GM23338 (cell line): ENCODE measurements at places on chromosomes 6 and 20.
A peak's percentile ranks its signal among the peaks of the same experiment; 100 is the strongest.

DNA sequence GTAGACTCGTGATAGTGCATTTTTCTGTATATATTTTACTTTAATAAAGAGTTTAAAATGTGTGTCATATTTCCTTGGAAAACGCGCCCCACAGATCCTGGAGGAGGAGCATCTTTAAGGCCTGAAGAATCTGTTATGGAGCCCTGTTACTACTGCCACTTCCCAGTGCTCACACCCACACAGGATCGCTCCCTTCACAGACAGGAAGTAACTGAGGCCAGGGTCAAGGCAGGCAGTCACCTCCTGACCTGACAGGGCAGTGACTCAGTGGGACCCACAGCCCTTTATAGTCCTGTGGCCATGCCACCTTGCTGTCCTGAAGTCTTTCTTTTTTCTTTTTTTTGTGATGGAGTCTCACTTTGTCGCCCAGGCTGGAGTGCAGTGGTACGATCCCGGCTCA, 9.0 kb downstream of the RRBP1 start:
- DNase-seq: no peak

- no peak for DNase-seq
Observed at GRCh38 chr20:5977223-5977622, 26.8 kb downstream of the MCM8 start.

DNA sequence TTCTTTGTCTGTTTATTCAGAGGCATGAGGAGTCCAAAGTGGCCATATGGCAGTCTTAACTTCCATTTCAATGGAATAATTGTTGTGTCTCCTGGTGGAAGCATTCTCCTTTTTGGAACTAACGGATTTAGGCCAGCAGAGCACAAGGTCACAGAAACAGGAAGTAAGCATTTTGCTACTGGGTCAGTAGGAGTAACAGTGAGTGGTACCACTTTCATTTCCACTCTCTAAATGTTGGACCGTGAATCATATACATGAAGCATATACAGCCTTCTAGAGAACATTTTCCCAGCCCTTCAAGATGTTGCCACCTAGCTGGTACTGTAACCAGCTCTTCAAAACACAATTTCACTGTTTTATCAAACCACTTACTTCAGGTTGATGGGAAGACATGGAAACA, 182.8 kb downstream of the EYS start:
- DNase-seq: no peak

- no peak for DNase-seq
Observed at GRCh38 chr6:21176197-21176596, 417.4 kb upstream of the SOX4 start.

DNA sequence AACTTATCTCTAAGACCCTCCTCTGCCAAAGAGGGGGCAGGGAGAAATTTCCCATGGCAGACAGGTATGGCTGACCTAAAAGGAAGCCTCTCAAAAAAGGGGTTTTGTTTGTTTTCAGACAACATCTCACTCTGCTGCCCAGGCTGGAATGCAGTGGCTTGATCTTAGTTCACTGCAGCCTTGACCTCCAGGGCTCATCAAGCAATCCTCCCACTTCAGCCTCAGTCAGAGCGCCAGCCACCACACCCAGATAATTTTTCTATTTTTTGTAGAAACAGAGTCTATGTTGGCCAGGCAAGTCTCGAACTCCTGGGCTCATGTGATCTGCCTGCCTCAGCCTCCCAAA, 3.8 kb downstream of the EZR start:
- no peak for DNase-seq

GRCh38 chr6:147095316-147095715, 108.9 kb upstream of the STXBP5 start:
- no peak for DNase-seq

DNA sequence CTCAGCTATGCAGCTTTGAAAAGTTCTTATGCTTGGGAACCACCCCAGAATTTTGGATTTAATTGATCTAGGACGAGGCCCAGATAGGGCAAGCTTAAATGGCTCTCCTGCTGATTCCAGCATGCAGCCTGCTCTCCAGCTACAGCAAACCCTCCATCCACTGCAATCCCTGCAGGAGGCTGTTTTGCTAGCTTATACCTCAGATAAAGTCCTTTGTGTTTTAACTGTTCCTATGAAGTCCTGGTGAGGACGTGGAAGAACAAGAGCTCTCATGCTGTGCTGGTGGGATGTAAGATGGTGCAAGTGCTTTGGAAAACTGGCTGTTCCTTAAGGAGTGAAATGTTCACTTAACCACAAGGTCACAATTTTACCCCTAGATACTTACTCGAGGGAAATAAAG, 25.5 kb upstream of the NXT1 start:
- no peak for DNase-seq

GRCh38 chr6:99875068-99875467, 119.0 kb downstream of the MCHR2 start:
- DNase-seq: no peak

- DNase-seq: peak; percentile 7
Observed at GRCh38 chr6:9252799-9253198, 817.5 kb upstream of the SLC35B3 start.

GRCh38 chr20:23086931-23087411, 847 bp upstream of the CD93 start:
- DNase-seq: no peak

DNA sequence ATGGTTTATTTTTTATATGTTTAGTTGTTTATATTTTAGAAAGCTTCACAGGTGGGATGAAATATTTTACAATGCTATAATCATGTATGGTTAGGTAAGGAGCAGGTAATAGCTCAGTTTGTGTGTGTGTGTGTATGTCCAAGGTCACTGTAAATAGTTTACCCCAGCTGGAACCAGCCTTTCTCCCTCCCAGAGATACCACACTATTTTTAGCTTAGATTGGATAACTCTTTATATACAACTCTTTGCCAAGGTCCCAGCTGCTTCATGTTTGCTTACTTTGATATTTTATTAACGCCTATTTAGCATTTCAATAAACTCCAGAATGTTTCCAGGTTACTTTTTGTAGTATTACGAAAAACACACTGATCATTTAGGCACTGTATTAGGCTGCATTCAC, 1.8 kb upstream of the PEX7 start:
- no peak for DNase-seq

DNA sequence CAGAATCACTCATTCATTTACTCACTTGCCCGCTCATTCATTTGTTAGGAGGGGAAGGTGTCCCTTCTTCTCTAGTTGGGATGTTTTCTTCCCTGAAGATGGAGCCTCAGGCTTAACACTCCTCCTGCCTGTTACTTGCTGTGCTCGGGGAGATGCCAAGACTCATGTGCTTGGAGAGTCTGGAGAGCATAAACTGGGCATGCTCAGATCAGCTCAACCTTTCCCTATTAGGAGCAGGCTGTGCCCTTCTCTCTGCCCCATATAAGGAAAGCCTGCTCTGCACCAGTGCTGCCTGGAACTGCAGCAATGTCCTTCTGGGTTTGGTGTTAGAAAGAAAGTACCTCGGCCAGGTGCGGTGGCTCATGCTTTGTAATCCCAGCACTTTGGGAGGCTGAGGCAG, 18.0 kb upstream of the UBE2V1 start:
- no peak for DNase-seq

GRCh38 chr20:24566656-24567055, 97.2 kb downstream of the SYNDIG1 start:
- no peak for DNase-seq

- peak; percentile 44 for DNase-seq
Observed at GRCh38 chr6:163490826-163491577, 76.5 kb downstream of the QKI start.

DNA sequence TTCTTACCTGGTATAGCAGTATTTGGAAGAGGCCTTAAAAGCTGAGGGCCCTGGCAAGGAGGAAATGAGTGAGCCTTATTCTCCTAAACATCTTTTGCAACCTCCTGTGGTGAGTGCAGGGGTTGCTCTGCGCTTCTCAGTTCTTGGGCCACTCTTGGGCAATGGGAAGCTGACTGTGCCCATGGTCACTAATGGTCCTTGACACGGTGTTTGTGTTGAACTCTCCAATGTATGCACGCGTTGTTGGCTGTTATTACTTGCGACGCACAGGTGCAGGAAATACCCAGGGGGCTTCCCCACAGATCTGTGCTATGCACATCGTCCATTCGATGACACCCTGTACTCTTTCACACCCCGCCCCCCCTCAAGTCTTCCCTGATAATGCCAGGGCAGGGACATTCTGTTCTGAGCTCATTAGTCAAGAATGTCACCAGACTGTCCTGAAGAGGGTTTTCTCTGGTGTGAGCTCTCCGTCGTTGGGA, 79.7 kb downstream of the EDN1 start:
- DNase-seq: no peak

GRCh38 chr6:47377971-47378370, 68.3 kb upstream of the TNFRSF21 start:
- DNase-seq: no peak

- no peak for DNase-seq
Observed at GRCh38 chr6:149340200-149340599, 22.7 kb downstream of the TAB2 start.

DNA sequence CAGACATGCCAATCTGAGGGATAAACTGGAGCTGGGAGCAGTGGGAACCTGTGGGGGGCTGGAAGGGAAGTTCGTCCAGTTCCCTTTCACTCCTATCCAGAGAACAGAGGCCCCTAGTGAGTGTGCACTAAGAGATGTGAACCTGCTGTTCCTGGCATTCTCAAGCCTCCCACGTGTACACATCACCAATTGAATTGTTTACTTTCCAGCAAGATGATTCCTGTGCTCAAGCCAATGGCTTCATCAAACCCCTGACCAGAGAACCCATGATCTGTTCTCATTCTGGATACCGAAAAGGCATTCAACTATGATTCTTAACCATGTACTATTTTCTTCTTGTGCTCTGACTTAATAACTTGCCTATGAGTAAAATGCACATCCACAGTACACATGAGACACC, 10.2 kb upstream of the SLC22A3 start:
- no peak for DNase-seq

- no peak for DNase-seq
Observed at GRCh38 chr6:146009338-146009737, 19.5 kb upstream of the GRM1 start.

DNA sequence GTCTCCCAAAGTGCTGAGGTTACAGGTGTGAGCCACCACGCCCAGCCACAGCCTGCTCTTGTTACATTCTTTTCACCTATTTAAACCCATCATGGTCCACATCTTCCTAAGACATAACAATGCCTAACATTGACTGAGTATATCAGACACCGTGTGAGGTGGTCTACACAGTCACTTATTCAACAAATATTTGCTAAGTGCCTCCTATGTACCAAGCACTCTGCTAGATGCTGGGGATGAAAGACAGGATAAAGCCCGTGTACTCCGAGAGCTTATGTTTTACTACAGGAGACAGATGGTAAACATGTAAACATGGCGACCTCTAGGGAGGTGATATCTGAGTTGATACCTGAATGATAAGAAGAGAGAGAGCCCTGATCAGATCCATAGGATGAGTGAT, 12.7 kb downstream of the BCL2L1 start:
- DNase-seq: no peak

- no peak for DNase-seq
Observed at GRCh38 chr20:801678-802077, 31.8 kb upstream of the FAM110A start.

- no peak for DNase-seq
Observed at GRCh38 chr6:36712816-36713215, 15.2 kb downstream of the RAB44 start.

DNA sequence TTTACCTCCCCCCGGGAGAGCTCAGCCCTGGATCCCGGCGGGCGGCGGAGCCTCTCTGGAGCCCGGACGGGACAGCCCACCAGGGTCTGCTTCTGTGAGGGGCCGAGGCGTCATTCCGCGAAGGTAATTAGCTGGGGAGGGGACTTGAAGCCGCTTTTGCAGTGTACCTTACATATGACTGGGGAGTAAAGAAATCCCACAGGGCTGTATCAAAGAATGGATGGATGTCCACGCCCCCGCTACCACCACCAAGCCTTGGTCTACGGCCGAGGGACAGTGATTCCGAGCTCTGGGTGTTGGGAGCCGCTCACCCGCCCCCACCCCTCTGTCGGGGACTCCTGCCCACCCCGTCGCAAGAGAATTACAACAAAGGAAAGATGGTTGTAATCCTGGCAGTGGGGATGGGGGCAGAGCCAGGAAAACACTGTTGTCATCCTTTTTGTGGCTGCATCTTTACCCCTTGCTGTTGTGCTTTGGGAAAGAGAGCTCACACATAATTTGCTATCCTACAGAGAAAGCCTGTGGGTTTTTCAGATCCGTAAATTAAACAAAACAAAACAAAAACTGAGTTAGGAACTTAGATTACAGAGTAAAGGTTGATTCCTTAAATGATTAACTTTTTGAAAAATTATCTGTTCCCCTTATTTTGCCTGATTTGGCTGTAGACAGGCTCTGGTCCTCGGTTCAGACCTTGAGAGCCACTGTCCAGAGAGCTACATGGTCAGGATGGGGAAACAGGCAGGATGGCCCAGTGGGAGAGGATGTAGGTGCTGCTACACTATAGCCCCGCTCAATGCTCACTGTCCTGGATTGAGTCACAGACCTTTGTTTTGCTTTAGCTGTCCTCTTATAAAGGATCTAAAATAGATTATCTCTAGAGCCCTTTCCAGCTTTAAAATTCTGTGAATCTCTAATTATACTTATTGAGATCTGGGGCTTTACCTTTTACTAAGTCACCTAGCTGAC, 997 bp upstream of the FBXO30 start:
- DNase-seq: peak; percentile 50

GRCh38 chr6:56370127-56370540, 122.8 kb upstream of the COL21A1 start:
- DNase-seq: peak; percentile 79
